Dermis lymphatic vessel endothelial cell (primary cell): ENCODE measurements at places on chromosomes 6 and 20. TPM values are rescaled to one million over a fixed set of nuclear protein-coding genes. Genes with fewer than 3 reads are reported as not detected.

Gene EXOC2
- total RNA-seq = 37.2 and 47.5 TPM in 2 replicates

Gene ANKEF1
- 0.43 and 1.2 TPM in 2 replicates for total RNA-seq

Gene OPRM1
- not detected in 2 replicates for total RNA-seq

Gene PRPH2
- total RNA-seq = 0.69 and 0.87 TPM in 2 replicates

Gene PLG
- total RNA-seq = not detected in 2 replicates

Gene SLC32A1
- not detected in 2 replicates for total RNA-seq

Gene CCM2L
- total RNA-seq = 19.3 and 23.8 TPM in 2 replicates

Gene METTL24
- total RNA-seq = not detected in 2 replicates

Gene PMEPA1
- 1.1 and 2.0 TPM in 2 replicates for total RNA-seq

Gene HSPA12B
- 5.9 and 14.2 TPM in 2 replicates for total RNA-seq

Gene HLA-DOA
- total RNA-seq = not detected in 2 replicates

Gene NKAIN4
- total RNA-seq = not detected in 2 replicates

Gene PRSS35
- not detected in 2 replicates for total RNA-seq
